ENCODE measurements at places on chromosomes 11 and 22.

- DNase-seq = no peak
Observed at GRCh38 chr11:84518631-84519183, 1108.4 kb downstream of the DLG2 start.

DNA sequence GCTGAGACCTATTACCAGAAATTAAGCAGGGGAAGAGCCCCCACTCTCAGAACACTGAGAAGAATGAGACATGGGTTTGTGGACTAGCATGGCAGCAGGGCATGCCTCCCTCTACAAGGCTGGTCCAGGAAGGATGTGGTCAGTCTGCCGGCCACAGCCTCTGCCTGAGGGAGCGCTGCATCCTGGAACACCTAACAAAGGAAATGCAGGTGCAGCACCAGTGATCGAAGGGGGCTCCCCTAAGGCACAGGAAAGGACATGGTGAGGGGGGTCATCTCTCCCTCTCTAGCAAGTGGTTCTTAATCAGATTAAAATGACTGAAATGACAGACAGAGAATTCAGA, 40.6 kb upstream of the ARL14EP start:
- no peak for DNase-seq

DNA sequence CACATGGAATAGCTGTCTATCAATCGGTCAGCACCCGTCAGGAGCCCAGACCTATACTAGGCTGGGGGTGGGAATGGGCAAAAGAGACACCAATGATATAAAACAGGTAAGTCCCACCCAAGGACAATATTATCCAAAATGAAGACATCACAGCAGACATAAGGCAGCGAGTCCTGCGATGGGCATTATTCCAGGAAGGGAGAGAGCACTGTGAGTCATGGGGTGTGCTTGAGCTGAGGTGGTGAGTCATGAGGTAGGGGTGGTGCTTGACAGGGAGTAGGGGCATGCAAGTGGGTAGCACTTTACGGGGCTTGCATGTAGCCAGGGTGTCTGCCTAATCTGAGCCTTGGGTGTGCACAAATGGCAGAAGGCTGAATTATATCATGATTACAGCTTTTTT, 605.0 kb upstream of the CADM1 start:
- DNase-seq = no peak

GRCh38 chr11:110472858-110473257, 43.1 kb downstream of the FDX1 start:
- DNase-seq = no peak

Measured in ELF-1 (cell line).